ENCODE measurements at places on chromosomes 5 and 9. TPM values are rescaled to one million over a fixed set of nuclear protein-coding genes. Genes with fewer than 3 reads are reported as not detected.

RORB gene
- total RNA-seq = 0.15 TPM

ZFP2 gene
- 1.5 TPM for total RNA-seq

ADAMTS16 gene
- total RNA-seq = 0.19 TPM

GADD45G gene
- total RNA-seq = 18.7 TPM

SLC45A2 gene
- total RNA-seq = not detected

ADAMTS2 gene
- total RNA-seq = 3.4 TPM

FOXD4L3 gene
- not detected for total RNA-seq

PAPPA gene
- total RNA-seq = 9.1 TPM

TAS2R1 gene
- not detected for total RNA-seq

ZNF366 gene
- 2.1 TPM for total RNA-seq

EQTN gene
- not detected for total RNA-seq

GNAQ gene
- 35.1 TPM for total RNA-seq

APBA1 gene
- 1.8 TPM for total RNA-seq

Data from esophagus squamous epithelium (tissue), 5 donors.